ENCODE measurements at places on chromosomes 1 and 21.

DNA sequence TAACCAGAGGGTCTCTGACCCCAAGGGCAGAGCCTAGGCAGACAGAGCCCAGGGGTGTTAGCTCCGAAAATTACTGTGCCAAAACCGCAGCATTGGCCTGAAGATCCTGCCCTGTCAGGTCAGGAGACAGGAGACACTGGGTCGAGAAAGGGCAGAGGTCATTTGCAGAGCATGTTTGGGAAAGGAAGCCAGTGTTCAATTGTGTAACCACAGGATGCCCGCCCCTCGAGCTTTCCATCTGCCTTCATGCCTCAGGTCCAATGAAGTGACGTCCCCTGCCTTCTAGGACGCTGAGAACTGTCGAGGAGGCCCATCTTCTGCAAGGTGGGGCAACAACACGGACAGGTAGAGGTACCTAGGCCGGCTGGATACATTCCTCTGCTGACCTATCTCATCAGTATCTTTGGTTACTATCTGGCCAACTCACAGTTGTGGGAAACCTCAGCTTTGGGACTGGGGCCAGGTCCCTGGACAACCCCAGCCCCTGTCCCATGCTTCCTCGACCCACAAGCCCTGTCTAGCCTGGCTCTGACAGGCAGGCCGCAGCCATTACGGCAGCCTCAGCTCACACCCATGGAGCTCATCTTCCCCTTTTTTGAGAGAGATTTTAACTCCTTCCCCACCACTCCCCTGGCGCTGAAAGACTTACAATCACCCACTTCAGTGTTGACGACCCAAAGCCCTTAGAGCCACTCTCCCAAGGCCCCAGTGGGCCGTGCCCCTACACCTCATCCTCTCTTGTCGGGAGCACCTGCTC lies 1.3 kb downstream of the ARL8A start:
- peak; percentile 77 for DNase-seq

DNA sequence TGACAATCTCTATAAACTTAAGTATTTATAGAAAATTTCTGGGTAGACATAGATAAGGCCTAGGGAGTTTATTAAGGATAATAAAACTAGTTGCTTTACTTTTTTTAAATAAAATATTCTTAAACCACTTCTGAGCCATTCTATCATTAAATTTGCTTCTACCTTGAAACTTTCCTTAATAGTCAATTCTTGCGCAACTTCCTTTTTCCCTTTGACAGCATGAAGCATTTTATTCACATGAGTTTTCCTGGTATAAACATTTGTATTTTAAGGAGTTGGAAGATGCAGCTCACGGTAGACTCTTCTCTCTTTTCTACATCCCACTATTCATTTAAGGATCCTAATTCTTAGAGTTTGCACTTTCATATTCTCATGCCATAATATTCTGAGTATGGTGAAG lies 75.8 kb upstream of the DPH5 start:
- DNase-seq = no peak

GRCh38 chr1:45345014-45345413 lies 4.8 kb upstream of the MUTYH start:
- no peak for DNase-seq

- DNase-seq = no peak
These were observed 25.4 kb downstream of the PTPRC start for GRCh38 chr1:198664068-198664788.

GRCh38 chr1:78520216-78520615 lies 29.4 kb downstream of the PTGFR start:
- DNase-seq = no peak

- DNase-seq = no peak
These were observed 3.4 kb upstream of the MARCKSL1 start for GRCh38 chr1:32339363-32339978.

GRCh38 chr1:239361403-239361802 lies 25.0 kb upstream of the CHRM3 start:
- DNase-seq = no peak

DNA sequence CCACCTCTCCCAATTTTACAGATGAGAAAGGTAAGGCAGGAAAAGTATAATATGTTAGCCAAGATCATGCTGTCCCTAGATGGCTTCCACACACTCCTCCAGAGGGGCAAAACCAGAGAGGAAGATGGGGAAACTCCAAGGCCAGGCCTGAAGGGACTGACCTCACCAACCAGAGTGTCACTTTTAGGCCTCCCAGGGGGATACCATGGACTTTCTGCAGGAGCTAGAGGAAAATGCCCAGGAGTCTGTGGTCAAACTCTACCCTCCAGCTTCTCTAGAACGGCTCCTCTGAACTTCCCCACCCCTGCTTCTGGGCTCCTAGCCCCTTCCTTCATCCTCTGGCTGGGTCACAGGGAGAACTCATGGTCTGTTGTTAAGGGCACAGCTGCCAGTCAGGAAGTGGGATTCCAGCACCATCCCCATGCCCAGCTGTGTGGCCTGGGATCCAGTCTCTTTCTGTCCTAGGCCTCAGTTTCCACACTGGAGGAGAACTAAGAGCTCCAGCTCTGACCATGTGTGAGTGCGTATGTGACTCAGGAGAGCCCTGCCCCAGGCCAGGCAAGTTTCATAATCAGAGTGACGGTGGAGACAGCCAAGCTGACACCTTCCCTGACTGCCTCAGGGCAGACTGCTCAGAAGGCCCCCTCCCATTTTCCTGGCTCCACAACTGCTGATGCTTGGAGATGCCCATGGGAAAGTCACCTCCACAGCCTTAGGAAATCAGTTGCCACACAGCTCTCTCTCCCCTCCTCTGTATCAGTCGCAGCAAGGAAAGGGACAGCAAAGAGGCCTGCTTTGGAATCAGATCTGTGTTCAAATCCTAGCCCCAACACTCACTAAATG lies 1.9 kb downstream of the IGSF8 start:
- peak; percentile 85 for DNase-seq

- DNase-seq = no peak
These were observed 117.0 kb downstream of the NEK7 start for GRCh38 chr1:198273748-198274295.

DNA sequence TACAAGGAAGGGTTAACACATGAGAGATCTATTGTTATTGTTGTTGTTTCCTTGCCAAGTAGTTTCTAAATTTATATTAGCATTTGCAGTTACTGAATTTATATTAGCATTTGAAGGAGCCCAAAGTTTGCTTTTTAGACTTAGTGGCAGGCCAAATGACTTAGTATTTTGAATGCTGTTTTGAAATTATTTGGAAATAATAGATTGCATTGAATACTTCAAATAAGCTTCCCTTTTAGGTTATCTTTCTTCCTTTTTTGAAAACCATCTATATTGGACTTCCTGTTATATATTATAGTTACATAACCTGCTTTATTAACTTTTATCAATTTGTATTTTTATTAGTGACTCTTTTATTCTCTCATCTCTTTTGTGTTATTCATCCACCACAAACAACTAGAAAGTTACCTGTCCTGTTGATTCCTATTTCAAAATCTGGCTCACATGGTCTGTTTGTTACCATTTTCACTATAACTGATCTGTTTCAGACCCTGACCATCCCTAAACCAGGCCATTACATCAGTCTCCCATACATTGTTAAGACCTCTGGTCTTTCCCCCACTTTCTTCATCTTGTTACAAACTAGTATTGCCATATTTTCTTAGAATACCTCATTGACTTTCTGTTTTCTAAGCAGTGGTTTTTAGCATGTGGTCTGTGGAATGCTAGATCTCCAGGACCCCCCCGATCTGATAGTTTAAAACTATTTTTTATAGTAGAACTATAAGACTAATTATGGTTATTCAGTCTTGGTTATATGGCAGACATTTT lies 185.2 kb downstream of the RASAL2 start:
- DNase-seq = no peak

- no peak for DNase-seq
These were observed 57.8 kb upstream of the RAVER2 start for GRCh38 chr1:64686828-64687724.

GRCh38 chr1:173243300-173243699 lies 36.2 kb upstream of the TNFSF4 start:
- no peak for DNase-seq

GRCh38 chr1:178011465-178011828 lies 41.6 kb upstream of the SEC16B start:
- no peak for DNase-seq

- DNase-seq = no peak
These were observed 99.6 kb upstream of the CDC42BPA start for GRCh38 chr1:227417756-227418480.
